ENCODE measurements at places on chromosomes 7 and 10.

- no peak for DNase-seq
Observed at GRCh38 chr10:120950051-120950561, 98.9 kb downstream of the WDR11 start.

- DNase-seq = no peak
Observed at GRCh38 chr7:105306298-105306748, 82.4 kb downstream of the SRPK2 start.

DNA sequence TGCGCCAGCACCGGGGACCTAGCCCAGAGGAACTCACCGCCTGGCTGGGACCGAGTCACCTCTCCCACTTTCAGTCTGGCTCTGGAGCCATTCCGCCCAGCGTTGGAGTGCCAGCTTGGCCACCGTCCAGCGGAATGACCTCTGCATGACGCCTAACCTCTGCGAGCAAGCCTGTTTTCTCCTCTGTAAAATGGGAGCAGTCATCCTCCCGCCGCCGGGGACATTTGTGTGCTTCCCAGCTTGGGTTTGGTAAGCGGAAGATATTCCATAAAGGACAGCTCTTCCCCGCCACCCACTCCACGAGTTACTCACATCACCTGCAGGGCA, 1.3 kb upstream of the ZCCHC24 start:
- no peak for DNase-seq

- no peak for DNase-seq
Observed at GRCh38 chr7:102080434-102081243, 206.0 kb upstream of the SH2B2 start.

GRCh38 chr7:151429560-151430331, 10.2 kb downstream of the CRYGN start:
- DNase-seq = no peak

DNA sequence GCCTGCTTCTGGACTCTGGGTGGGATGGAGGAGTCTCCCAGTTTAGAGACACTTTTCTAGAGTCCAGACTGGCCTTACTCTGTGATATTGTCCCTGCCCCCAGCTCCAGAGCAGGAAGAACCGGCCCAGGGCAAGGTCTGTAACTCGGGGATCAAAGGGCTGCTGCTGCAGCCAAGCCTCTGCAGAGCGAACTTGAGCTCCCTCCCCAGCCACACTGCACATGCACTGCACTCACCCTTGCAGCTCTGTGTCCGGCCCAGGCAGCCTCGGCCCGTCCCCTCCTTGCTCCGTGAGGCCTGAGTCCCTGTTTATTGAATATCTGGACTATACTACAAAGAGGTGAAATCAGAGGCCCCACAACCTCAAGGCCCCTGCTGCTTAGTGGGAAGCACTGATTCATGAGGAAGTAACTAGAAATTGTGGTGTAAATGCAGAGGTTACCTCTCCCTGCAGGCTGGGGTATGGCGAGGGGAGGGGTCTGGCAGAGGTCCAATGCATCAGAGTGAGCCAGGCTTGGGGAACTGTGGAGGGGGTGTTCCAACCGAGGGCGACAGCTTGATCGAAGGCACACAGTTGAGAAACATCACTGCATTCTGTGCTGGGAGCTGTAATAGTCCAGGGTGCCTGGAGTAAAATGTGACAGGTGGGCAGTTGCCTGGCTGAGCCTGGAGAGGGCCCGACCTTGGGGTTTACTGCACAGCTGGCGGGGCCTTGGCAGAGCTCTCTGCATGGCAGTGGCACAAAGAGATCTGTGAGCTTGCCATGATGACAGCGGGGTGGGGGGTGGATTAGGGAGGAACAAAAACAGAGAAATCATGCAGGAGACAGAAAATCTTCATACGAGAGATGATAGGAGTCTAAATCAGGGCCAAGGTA, 49.1 kb downstream of the AOC1 start:
- no peak for DNase-seq

- no peak for DNase-seq
Observed at GRCh38 chr10:46074196-46074946, 28.3 kb upstream of the MSMB start.

GRCh38 chr7:25087855-25088254, 37.2 kb downstream of the CYCS start:
- DNase-seq = peak; percentile 79

GRCh38 chr10:24848195-24848594, 104.2 kb downstream of the PRTFDC1 start:
- no peak for DNase-seq

DNA sequence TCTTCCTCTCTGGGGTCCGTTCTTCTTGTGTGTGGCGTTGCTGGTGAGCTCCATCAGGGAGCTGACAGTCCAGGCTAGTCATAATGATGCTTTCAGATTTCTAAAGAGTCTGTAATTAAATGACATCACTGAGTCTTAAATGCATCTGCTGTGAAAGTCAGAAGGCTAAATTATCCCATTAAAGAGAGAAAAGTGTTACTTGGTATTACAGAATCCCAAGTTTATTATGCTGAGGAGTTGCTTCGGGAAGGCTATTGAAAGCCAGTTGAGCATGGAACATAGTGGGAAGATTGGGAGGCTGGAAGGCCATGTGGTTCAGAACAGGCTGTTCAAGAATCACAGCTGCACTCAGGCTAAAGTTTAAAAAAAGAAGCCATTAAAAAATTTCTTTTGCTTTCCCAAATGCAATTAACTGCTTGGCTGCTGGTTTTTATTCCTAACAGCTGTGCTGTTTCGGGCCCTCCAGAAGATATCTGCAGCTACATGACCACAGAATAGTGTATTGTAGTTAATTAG, 342.6 kb upstream of the LRGUK start:
- no peak for DNase-seq

GRCh38 chr10:32953277-32953927, 4.6 kb downstream of the ITGB1 start:
- peak; percentile 46 for DNase-seq

GRCh38 chr7:38682606-38683005, 51.4 kb upstream of the AMPH start:
- no peak for DNase-seq

DNA sequence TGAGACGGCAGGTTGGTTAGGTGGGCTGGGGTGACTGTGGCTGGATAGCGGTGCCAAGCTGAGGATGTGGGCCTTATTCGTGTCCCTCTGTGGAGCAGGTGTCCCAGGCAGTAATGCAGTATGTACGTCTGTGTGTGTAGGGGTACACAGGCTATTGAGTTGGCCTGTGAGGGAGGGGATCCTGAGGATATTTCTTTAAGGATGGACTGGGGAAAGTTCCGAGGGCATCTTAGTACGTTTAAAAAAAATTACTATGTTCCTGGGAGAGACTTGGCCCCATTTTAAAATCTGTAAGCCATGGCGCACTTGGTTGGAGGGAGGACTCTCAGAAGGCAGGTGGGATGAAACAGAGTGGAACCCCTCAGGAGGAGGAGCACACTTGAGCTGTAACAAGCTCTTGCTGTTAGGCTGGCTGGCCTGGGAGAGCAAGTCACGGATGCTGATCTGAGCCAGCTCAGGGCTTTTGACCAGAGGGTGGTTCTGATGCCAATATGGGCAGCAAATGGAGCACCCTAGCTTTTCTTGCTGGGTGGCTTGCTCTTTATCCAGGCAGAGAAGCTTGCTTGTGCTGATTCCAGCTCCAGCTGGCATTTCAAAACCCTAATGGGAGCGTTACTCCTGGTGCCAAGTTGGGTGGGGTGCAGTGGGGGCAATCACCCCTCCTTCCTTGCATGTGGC, 765 bp downstream of the WBP1L start:
- DNase-seq = peak; percentile 79

DNA sequence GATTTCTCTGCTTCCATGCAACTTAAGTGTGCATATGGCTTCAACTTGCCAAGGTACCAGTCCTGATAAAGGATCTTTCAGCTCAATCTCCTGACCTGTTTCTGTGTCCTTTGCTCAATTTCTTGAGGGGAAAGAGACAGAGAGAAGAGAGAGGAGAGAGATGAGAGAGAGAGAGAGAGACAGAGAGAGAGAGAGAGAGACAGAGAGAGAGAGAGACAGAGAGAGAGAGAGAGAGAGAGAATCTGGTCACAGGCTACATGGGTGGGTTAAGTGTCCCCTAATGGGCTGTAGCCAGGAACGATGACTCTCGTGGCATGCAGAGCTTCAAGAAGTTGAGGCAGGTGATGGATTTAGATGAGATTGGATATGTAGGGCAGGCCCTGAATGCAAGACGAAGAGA, 335.2 kb upstream of the PRKCQ start:
- no peak for DNase-seq

- no peak for DNase-seq
Observed at GRCh38 chr7:2493205-2494164, 17.3 kb upstream of the GRIFIN start.

GRCh38 chr10:91953600-91954160, 30.1 kb downstream of the BTAF1 start:
- no peak for DNase-seq

DNA sequence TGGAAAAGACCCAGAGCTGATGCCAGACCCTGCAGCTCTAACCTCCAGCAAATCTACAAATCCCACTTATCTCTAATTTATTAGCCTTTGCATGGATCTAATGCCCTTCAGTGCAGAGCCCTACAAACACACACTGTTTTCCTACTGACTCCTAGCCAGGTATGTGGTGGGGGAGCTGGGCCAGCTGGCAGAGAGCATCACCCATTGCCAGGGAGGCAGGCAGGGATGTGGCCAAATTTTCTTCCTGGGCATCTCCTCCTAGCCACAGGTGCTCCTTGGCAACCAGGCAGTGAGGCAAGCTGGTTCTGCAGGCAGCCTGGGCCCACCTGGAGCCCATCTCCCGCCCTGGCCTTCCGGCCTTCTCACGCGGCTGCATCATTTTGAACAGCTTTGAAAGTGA, 55.9 kb upstream of the EMX2 start:
- no peak for DNase-seq

- no peak for DNase-seq
Observed at GRCh38 chr10:96509017-96509641, 4.6 kb downstream of the TLL2 start.

DNA sequence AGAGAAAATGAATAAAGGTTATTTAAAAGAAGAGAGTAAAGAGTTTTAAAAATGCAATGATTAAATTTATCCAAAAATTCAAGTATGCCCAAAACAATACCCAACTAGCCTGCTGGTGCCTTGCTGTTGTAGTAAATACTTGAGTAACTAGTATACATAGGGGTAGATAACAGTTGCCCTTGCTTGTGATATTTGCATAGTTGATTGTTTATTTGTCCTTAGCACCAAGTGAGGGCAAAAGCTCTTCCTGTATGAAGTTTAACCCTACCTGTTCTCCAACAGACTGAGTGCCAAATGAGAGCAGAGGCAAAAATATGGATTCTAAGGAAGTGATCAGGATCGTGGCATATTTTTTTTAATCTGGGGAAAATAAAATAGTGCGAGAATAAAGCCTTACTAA, 85.0 kb downstream of the PTN start:
- no peak for DNase-seq

DNA sequence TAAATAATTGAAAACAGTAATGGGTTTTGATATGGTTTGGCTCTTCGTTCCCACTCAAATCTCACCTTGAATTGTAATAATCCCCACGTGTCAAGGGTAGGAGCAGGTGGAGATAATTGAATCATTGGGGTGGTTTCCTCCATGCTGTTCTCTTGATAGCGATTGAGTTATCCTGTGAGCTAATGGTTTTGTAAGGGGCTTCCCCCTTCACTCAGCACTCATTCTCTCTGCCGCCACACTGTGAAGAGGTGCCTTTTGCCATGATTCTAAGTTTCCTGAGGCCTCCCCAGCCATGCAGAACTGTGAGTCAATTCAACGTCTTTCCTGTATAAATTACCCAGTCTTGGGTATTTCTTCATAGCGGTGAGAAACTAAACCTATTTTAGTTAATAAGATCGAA, 551.7 kb upstream of the POT1 start:
- no peak for DNase-seq

GRCh38 chr7:149109969-149110368, 16.2 kb downstream of the ZNF425 start:
- no peak for DNase-seq

GRCh38 chr7:5213286-5213645, 23.2 kb downstream of the WIPI2 start:
- DNase-seq = no peak

DNA sequence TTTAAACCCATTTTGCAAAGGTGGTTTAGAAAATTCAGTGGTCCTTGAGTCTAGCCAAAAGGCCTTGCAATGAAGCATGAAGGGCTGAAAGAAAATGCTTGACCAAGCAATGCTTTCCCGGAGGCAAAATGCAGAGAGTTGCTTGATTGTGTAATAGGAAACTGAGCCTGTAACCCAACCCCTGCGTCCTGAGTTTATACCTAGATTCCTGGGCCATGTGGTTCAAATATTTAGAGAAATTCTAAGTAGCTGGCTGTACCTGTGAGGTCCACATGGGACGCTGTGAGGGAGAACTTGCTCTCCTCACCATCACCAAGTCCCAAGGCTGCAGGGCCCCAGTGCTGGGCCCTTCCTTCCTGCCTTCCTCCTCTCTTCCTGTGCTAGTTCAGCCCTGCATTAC, 45.7 kb downstream of the CXCL12 start:
- DNase-seq = peak; percentile 43

DNA sequence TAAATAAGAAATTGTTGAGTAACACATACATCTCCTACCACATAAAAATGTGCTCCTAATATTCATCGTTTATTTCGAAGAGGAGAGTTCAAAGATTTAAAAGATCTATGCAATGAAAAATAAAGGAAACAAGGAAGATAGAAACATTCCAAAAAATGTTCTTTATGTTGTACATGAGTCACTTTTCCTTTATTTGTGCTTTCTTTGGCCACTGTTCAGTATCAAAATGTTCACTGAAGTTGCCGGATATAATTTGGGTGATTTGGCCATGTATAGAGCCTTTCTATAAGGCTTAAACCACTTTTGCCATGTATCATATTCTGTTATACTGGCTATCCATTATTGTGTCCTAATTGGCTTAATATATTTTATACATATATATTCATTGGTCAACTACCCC, 62.9 kb upstream of the PRR15 start:
- DNase-seq = peak; percentile 39

DNA sequence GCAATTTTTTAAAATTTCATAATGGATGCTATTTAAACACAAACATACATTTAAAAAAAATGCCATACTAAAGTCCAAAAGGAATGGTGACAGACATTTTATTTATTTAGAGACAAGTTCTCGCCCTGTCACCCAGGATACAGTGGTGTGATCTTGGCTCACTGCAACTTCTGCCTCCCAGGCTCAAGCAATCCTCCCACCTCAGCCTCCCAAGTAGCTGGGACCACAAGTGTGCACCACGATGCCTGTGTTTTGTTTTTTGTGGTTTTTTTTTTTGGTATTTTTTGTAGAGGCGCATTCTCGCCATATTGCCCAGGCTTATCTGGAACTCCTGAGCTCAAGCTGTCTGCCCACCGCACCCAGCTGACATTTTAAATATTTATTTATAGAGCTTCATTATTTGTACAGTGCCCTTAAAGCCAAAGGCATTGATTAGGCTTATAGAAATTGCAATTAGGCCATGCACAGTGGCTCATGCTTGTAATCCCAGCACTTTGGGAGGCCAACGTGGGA, 703.5 kb downstream of the AUTS2 start:
- no peak for DNase-seq

Data from Karpas-422 (cell line).